ENCODE measurements at places on chromosomes 1 and 21.

DNA sequence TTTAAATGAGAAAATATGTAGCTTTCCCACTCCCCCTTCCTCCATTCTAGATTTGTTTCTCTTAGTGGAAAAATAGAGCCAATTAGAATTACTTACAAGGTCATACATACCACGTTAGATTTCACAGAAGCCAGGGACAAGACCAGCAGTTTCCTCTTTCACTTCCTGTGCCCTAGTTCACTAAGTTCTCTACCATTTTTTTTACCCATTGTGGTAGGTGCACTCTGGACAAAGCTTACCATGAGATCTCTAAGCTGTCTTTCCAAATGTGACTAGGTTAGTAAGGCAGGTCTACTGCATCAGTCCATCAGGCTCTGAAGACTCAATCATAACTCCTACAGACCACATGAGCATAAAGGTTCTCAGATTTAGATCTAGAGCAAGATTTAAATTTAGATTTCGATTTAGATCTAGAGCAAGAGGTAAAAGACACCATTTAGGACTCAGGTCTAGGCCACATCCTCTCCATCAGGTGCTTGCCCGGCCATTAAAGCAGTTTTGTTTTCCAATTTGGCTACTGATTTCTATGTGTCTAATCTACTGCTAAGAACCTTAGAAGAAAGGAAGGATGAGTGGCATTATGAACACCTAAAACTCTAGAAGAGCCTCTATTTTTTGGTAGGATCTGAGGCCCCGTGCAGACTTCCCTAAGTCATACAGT lies 235.3 kb downstream of the FAF1 start:
- DNase-seq = no peak

GRCh38 chr1:19066874-19067181 lies 110.4 kb upstream of the IFFO2 start:
- no peak for DNase-seq

DNA sequence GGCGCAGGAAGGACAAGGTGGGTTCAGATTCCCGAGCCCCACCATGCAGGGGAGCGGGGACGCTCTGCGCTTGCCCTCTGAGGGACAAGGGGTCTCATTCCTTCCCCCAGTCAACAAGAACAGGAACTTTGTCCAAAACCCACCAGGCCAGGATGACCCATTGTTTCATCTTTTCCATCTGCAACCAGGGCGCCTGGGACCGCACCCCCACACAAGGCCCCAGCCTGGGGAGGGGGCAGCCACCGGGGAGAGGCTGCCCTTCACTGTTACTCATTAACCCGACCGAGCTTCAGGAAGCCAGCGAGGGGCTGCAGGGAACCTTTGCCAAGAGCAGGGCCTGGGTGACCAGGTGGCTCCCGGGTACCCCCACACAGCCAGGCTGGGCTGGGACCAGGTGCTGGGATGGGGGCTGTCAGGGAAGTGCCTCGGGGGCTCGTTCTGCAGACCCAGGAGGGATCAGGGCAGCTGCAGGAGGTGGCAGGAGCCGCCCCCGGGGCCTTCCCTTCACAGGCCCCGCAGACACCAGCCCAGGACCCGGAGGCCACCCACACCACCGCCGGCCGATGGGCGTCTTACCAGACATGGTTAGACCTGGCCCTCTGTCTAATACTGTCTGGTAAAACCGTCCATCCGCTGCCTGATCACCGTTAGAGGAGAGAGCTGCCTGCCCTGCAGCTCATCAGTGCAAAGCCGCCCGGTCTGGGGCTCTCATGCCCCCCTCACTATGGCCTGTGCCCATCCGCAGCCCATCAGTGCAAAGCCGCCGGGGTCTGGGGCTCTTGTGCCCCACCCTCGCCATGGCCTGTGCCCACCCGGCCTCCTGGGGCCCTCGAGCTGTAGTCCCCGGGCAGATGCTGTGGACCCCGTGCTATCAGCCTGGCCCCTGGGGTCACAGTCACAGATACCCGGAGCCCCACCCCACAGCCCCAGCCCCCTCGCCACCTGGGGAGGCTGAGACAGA lies 4.9 kb upstream of the TTLL10 start:
- DNase-seq = no peak

GRCh38 chr1:107966550-107966949 lies 1.6 kb upstream of the VAV3 start:
- DNase-seq = no peak

- DNase-seq = peak; percentile 58
These were observed 42.9 kb upstream of the CD53 start for GRCh38 chr1:110829955-110830553.

GRCh38 chr1:35567947-35568558 lies 5.1 kb upstream of the TFAP2E start:
- no peak for DNase-seq

GRCh38 chr1:244154872-244155531 lies 103.9 kb downstream of the ZBTB18 start:
- DNase-seq = no peak

GRCh38 chr1:27102707-27103468 lies 52.0 kb downstream of the SLC9A1 start:
- peak; percentile 75 for DNase-seq

DNA sequence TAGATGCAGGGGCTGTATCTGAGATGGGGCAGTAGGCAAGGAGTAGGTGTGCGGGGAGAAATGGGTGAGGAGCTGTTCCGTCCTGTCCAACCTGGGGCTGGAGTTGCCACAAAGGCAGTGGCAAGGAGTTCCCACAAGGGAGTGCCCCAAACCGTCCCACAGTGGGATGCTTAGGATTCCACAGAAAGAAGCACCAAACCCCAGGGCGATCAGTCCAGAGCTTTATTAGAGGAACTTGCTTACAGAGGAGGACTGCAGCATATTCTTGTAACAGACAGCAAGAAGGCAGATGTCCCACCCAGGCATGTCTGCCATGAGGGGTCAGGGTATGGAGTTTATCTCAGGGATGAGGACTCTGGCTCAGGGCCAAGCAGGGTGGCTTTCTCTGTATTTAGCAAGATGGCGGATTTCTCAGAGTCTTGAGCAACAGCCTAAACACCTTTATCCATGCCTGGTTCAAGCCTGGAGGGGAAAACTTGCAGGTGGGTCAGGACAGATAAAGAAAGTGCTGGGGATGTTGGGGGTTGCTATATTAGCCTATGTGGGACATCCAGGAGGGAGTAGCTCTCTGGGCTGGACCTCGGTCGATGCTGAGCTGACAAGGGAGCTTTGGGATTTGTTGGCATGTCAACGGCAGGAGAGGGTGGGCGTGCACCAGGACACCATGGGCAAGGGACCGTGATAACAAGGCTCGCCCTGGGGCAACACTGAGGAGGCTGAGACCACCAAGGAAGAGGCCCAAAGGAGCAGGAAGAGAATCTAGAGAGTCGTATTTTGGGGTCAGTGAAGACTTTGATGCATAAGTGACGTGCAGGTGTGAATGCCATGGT lies 32.8 kb downstream of the OBSCN start:
- no peak for DNase-seq

DNA sequence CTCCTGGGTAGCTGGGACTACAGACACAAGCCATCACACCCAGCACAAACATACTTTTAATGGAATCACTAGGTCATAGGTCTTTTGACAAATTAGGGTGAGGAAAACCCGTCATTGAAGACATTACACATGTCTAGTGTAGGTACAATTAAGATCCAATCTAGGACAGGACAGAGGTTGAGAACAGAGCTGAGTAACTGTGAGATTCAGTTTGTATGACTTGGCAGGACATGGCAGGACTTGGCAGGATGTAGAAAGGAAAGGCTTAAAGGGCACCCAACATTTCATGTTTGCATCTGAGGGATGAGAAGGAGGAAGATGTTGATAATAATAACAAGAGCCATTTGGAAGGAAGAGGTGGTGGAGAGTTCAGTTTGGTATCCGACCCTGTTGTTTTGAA lies 483.8 kb downstream of the PCP4 start:
- DNase-seq = no peak

GRCh38 chr1:200224315-200224714 lies 185.5 kb downstream of the ZNF281 start:
- DNase-seq = no peak

DNA sequence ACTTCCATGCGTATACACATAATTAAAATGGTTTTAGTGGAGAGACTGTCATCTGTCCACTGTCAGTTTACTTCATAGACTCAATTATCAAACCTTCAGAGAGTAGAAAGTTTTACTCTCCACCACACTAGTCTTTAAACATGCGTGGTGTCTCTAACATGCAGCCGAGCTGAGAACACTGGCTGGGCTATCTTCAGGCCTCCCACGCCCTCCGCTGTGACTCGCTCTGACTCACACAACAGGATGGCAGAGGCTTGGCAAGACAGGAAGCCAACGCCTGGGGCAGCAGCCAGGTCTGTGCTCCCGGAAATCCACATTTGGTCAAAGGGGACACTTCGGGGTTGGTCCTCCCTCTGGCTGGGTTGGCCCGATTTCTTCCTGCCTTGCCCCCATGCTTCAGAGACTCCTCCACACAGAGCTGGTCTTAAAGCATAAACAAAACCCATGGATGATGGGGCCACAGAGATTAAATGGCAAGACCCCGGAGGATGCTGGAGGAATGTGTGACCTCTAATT lies 22.7 kb upstream of the IFNGR2 start:
- peak; percentile 51 for DNase-seq

Data from hematopoietic multipotent progenitor cell treated with erythropoietin and hydrocortisone succinate and interleukin-3 and kit ligand, for 15 days (in vitro differentiated cells).